ENCODE measurements at places on chromosomes 7 and 10.

DNA sequence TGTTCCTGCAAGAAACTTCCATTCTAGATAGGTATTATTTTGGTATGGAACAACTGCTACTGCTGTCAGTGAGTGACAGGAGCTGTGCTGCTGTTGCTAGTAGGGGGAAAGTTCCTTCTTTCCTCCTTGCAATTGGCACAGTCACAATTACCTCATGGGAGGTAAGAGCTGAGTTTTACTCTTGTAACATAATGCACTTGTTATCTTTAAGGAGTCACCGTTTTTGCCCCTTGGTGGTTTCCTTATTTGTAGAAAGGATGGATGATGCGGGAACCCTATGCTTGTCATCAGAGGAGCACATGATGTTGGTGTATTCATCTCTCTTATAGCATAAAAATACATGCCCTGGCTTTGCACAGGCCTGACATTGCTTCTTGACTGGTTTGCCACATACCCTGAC is 234.7 kb upstream of the NPY start:
- DNase-seq: no peak

DNA sequence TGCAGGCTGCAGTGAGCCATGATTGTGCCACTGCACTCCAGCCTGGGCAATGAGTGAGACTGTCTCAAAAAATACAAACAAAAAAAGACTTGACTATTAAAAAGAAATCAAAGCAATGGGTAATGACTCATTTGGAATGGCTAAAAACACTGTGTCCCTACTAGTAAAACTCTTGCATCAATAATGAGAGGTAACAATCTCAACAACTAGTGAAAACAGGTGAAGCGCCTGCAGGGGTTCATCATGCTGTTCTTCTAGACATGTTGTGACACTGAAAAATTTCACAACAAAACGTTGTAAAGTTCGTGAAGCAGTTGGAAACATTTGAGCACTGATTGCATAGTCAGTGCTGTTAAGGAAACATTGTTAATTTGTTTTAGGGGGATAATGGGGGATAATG is 26.9 kb upstream of the SLC29A4 start:
- DNase-seq: no peak

DNA sequence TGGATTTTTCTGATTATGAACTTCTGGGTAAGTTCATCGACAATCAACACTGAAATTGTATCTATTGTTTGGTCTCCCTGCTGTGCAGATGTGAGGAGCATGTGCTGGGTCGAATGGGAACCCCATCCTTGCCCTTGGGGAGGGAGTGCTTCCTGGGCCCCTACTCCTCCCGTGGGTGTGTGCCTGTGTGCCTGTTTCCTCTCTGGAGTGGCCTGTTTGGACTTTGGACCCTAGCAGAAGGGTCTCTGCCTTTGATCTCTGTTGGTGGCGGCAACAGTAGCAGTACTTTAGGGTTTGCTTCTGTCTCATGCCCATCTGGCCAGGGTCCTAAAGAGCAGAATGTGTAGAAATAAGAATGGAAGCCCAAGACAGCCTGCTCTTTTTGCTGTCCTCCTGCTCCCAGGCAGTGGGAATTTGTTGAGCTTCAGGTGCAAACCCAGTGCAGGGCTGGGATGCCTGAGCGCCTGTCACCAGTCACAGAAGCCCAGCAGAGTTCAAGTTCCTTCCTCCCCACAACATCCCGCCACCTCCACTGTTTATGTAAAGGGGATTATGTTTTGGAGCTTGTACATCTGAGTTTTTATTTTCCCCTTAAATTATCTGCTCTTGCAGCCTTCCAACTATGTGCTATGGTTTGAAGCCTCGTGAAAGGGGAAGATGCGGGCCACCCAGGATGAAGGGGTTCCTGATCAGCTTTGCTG is 1.5 kb upstream of the TACR2 start:
- no peak for DNase-seq

- no peak for DNase-seq
Measured at GRCh38 chr7:139394540-139394939, 34.8 kb downstream of the LUC7L2 start.

DNA sequence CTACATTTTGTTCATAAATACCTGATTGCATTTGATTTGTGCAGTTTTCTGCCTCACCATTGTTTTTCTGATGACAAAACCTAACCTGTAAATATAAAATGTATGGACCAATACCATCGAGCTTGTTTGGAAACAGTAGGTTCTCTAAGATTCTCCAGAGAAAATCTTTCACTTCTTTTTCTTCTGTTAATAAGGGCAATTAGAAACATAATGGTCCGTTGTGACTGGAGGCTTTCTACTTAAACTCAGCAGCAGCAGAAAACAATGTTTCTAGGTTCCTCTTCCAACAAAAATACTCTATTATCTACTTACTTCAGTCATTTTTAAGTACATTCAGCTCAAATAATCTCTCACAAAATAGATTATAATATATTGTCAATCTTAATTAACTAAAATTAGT is 601.5 kb downstream of the PHTF2 start:
- no peak for DNase-seq

DNA sequence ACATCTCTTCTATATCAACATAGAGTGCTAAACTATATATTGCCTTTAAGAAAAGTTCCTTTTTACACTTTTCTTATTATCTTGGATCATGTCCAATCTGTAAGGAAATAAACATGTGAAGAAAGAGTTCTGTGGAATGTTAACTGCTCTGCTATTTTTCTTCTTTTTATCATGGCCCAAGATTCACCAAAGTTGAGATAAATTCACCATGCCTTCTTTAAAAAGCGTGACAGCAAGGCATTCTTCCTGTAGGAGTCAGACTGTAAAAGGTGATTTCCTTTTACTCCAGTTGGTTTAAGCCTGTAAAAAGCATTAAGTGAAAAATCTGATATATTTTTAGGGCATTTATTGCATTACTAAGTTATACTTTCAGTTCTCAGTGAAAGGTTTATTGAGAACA is 165.7 kb upstream of the FZD1 start:
- no peak for DNase-seq

DNA sequence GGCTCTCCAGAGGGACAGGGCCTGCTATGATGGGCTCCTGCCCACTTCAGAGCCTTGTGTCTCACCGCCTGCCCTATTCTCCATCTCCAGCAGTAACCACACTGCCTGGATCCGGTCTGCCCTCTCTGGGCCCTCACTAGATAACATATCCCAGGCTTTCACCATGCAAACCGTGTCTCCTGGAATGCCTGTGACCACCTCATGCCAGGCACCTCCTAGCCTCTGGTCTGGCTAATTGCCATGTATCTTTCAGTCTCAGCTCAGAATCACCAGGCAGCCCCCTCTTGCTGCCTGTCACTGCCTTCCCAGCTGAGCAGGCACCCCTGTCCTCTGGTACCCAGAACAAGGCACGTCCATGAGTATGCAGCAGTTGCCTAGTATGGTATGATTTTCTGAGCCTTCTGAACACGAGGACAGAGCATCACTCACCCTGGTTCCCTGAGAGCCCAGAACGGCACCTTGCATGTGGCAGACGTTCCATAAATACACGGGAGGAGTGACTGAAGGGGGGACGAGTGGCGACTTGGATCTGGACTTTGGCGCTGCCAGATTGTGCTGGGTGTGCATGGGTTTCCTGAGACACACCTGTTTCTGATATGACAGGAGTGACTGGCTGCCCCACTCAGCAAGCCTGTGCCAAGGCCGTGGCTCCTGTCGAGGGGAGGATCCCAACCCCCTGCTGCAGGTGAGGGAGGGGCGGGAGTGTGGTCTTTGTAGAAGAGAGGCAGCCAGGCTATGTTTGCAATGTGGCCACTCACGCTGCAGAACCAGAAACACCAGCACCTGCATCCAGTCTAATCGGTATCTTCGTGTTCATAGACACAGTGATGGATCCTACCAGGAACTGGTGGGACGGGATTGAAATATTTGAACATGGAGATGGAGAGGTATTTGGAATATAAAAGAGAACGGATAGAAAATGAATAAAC is 95.2 kb downstream of the VOPP1 start:
- DNase-seq: no peak

GRCh38 chr7:19919261-19920095 is 146.1 kb upstream of the TMEM196 start:
- no peak for DNase-seq

DNA sequence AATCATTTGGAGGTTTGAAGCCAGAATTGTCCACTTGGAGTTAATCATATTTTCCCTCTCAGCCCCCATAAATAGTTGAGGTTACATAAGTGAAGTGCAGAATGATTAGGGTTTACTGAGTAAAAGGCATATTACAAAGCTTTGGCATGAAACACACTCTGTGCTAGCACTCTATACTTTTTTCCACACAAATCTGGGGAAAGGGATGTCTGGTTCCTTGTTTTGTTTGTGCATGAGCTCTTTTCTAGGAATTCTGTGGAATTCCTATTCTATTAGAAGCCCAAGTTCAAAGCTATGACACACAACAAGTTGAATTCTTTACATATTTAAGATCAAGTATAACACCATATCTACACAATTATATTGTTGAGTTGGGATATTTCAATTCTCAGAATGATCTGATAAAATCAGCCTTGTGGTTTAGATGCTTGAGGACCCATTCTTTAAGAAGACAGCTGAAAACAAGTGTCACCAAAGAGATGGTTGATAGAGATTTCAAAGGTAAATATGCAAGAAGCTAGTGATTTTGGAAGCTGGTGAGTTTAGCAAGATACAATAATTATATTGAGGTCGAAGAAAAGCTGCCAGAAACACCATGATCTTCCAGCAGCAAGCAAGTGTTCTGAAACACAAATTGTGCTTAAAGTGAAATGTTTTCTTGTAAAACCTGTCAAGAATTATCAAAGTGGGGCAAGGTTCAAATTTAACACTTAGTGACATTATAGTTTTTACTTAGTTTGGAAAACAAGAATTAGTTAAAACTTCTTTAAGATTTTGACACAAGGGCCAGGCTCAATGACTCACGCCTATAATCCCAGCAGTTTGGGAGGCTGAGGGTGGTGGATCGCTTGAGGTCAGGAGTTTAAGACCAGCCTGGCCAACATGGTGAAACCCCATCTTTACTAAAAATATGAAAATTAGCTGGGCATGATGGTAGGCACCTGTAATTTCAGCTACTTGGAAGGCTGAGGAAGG is 122.6 kb downstream of the INHBA start:
- DNase-seq: no peak
